H54 (cell line): ENCODE measurements at places on chromosomes 16 and 17.

DNA sequence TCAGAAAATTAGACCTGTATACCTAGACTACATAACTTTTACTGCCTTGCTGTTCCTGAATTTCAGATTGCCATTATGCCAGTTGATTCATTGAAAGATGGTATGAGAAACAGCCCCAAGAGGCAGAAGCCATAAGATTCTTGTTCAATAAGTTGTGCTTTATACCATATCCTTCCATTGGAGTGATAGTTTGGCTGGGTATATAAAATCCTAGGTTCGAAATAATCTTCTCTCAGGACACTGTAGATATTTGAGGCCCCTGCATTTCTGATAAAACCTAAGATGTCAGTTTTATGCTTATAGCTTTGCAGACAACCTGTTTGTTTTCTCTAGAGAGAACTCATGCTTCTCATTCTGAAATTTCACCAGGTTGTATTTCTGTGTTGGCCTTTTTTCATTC lies 9.6 kb upstream of the SDK2 start:
- no peak for DNase-seq

DNA sequence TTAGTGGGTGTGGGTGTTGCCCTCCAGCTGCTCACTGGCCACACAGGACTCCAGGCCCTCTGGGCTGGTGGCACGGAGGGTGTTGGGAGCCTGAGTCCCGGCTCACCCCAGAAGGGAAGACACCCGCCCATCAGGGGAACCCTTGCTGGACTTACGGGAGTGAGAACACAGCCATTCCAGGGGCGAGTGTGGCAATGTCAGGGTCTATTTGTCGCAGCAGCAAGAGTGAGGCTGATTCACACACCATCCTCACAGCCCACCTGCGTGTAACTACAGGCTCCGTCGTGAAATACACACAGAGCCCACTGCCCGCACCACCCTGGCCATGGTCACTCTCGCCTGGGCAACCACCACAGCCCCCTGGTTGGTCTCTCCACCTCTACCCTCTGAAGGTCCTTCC lies 17.8 kb upstream of the AATK start:
- DNase-seq, result no peak

DNA sequence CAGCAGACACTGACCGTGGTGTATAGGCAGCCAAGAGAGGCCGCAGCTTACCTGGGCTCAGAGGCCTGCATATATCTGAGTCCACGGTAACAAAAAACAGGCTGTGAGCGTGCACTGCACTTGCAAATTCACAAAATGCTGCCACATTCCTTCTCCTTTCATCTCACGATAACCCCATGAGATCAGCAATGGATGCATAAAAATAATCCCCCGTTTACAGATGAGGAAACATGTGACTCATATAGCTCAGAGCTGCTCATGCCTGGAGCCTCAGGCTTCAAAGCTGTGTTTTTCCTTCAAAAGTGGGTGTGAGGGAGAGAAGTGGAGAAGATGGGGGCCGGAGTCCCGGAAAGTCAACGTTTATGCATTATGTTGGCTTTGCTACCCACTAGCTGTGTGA lies 118.3 kb upstream of the FOXF1 start:
- DNase-seq, result no peak

DNA sequence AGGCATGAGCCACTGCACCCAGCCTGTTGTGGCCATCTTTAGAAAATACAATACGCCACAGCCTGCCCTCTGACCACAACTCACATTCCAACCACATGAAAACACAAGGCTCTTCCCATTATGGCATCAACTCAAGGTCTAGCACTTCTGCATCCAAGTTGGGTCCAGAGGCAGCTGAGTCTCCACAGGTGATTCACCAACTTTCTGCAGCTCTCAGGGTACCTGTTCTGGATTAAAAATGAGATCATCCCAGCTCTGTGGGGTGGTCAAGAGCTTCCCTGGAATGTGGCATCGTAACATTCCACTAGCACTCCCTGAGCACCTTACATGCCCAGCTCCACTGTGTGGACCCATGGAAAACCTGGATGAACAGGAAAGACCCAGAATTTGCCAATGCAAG lies 9.9 kb upstream of the GUCY2D start:
- DNase-seq, result no peak
